ENCODE measurements at places on chromosomes 2 and 18.

DNA sequence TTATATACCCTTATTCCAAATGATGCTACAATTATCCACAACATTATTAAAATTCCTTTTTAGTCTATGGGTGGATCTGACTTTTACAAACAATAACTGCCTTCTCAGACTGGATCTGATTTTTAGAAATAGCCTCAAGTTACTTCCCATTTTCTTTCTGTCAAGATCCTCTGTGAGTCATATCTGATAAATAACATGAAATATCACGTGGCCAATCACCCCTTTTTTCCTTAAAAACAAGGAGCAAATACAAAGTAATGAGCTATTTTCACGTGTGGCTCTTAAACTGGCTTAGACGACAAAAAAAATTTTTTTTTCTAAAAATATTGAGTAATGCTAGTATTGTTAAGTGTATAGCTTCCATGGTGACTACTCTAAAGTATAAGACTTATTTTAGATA is 6.7 kb downstream of the PELI1 start:
- no peak for DNase-seq

DNA sequence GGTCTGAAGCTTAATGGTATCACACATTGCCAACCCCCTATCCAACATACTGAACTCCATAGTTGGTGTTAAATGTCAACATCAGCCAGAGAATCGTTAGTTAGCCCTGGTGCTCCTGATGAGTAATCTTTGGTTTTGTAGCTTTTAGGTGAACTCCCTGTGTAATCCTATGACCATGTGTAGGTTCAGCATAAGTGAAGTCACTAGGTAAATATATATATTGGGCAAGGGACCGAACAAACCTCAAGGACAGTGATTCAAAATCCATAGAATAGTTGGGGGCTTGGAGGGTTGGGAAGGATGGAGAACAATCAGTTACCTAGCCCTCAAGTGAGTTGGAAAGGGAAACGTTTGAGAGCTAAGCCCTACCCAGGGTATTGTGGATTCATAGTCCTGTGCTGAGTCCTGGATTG is 16.0 kb upstream of the AP1S3 start:
- no peak for DNase-seq

GRCh38 chr18:48133671-48134251 is 203.3 kb upstream of the SMAD2 start:
- no peak for DNase-seq

DNA sequence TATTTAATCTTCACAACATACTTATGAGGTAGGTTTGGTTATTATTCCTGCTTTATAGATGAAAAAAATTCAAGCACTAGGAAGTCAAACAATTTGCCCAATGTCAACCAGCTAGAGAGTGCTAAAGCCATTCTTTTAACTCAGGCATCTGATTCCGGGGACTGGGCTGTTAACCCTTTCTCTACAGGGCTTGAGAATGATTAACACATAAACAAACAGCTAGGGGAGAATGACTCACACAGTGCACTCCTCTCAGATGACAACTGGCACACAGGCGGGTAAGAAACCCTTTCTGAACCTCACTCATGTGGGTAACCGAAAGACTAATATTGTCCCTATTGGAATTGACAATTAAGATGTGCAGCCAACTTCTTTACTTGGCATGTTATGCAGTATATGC is 86.3 kb upstream of the FSHR start:
- no peak for DNase-seq

- DNase-seq: no peak
Measured at GRCh38 chr18:22844190-22844589, 88.9 kb upstream of the RBBP8 start.

DNA sequence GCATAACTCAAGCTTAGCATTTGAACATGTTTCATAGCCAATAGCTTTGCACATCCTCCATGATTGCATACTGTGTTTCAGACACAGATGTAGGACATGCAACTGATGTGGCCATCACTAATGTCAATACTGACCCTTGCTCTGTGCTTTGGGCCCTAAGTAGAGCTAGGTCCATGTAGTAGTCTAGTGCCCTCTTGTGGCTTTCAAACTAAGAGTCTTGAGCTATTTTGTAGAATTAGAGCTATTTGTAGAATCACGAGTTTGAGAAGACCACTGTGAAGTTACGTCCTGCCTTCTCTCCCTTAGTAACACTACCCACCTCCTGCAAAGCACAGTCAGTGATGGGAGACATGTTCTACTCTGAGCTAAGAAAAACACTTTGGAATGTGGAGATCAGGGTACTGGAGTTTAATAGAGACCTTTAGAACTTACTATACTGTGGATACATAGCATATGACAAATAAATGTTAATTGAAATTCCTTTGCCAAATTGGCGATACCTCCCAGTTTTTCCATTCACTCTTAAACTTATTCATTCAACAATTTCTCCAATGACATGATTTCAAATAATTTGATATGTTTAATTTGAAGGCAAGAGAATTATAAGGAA is 306.5 kb upstream of the TNP1 start:
- no peak for DNase-seq

DNA sequence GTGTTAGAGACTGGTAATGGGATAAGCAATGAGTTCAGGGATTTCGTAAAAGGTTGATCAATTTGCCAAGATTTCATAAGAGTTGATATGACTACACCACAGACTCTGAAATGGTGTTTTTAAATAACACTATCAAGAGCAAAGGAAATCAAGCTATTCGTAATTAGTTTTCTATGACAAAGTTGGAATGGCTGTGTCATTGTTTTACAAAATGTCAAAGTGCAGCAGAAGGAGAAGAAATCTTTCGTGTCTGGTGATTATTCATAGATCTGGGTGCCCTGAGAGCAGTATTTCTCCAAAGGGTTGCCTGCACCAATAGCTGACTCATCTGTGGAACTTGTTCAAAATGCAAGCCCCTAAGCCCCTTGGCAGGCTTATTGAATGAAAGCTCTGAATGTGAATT is 70.1 kb downstream of the NABP1 start:
- DNase-seq: no peak

DNA sequence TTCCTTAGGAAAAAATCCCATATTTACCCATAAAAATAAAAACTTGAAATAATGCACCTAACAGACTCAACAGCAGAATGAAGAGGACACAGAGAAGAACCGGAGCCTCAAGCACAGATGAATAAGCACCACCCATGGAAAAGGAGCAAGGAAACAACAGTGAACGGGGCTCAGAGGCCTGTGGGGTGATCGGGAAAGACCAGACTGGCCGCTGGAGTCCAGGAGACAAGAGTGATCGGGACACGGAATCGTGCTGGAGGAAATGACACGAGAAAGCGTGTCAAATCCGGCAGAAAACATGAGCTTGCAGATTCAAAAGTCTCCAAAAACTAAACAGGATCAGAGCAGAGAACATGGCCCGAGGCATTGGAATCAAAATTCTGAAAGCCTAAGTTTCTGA is 448.0 kb upstream of the SALL3 start:
- no peak for DNase-seq

- no peak for DNase-seq
Measured at GRCh38 chr2:240297256-240298116, 138.0 kb upstream of the GPC1 start.

DNA sequence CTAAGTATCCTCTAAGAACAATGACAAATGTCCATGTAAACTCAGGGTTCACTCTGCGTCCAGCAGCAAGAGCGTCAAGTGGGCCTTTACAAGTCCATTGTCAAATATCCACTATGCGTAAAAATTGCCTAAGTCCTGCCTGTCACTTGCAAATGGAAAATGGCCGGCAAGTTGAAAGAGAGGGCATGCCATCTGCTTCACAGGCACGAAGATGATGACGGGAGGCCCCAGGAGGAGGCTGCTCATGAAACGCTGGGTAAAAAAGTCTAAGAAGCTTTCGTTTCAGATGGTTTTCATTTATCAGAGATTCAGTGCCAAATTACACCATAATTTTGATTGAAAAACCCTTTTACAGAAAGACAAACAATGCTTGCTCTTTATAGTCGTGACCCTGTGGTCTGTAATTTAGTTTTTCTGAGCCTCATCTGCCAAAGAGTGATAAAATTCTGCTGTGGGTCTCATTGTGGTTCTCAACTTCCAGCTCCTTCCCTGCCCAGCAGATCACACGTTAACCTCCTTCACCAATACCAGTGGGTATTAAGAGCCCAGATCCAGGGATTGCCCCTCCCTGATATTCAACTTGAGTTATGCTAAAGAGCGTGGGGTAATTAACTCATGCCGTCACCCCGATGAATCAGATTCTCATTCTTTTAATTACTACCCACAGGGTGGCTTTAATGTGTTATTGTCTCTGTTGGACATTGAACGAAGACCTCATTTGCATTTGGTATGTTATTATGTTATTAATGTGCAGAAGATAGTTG is 160.2 kb upstream of the ALKAL2 start:
- no peak for DNase-seq

DNA sequence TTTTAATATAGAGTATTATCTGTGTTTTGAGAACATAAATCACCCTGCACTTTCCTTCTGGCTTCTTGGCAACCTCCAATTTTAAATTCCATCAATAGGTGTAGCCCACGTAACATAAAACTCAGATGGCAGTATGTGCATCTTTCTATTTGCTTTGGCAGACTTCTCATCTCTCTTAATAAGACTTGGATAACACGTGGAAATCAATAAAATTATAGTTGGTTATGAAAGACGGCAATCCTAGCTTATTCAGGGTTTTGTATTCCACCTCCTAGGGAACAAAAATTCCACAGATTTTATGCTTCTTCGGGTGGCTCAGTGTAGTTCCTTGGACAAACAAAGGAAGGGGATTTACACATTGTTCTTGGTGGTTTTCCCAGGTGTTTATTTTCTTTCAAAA is 299.3 kb downstream of the RND3 start:
- DNase-seq: no peak

GRCh38 chr2:228115-228514 is 35.7 kb downstream of the SH3YL1 start:
- no peak for DNase-seq

- DNase-seq: no peak
Measured at GRCh38 chr2:142020368-142020767, 110.4 kb downstream of the LRP1B start.

- DNase-seq: no peak
Measured at GRCh38 chr2:55618025-55618274, 528 bp upstream of the PPP4R3B start.

- no peak for DNase-seq
Measured at GRCh38 chr2:75480971-75481836, 79.5 kb downstream of the EVA1A start.

GRCh38 chr2:61707984-61708852 is 145.6 kb downstream of the FAM161A start:
- no peak for DNase-seq

- no peak for DNase-seq
Measured at GRCh38 chr2:181037922-181038321, 57.5 kb downstream of the UBE2E3 start.

DNA sequence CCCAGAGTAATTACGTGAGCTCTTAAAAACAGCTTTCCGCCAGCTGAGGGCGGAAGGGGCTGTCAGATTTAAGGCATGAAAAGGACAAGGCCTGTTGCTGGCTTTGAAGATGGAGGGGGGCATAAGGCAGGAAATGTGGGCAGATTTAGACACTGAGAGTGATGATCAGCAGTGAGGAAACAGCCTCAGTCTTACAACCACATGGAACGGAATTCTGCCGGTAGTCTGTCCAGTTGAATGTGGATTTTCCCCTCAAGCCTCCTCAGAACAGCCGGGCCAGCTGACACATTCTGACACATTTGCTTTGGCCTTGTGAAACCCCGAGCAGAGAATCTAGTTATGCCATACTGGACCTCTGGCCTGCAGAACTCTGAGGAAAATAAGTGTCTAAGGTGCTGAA is 16.6 kb downstream of the POLE4 start:
- no peak for DNase-seq

GRCh38 chr2:101533561-101534148 is 58.7 kb upstream of the RFX8 start:
- no peak for DNase-seq

GRCh38 chr2:21392649-21393048 is 268.9 kb downstream of the TDRD15 start:
- DNase-seq: no peak

- no peak for DNase-seq
Measured at GRCh38 chr2:200136655-200137054, 169.8 kb upstream of the SPATS2L start.

DNA sequence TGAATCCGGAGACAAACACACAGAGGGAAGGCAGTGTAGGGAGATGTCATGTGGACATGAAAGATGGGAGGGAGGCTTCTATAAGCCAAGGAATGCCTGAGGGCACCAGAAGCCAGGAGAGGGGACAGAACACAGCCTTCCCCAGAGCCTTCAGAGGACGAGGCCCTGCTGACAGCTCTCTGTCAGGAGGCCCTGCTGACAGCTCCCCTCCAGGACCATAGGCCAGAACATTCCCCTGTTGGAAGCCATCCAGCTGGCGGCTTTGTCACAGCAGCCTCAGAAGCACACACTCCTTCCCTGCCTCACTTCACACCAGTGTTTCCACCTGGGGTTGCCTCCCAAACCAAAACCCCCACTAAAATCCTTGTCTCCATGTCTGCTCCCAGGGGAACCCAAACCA is 171.3 kb upstream of the ID2 start:
- no peak for DNase-seq

GRCh38 chr2:46751897-46752296 is 163.7 kb downstream of the MCFD2 start:
- no peak for DNase-seq

GRCh38 chr18:43220691-43221090 is 56.6 kb downstream of the SYT4 start:
- DNase-seq: no peak

DNA sequence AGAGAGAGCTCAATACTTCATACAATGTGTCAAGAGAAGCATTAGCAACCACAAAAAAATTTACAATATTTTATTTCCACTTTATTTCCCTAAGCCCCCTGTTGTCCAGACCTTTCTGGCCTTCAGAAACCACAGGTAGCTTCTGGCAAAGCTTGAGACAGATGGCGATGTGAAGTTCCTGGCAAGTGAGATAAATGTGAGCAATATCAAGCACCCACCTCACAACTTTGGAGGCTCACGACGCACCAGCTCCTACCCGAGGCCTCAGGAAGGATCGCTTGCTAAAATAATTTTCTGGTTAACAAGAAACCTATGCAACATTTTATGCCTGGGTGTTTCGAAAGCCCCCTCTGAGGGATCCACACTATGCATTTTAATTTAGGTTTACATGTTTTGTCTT is 158.1 kb upstream of the CHAC2 start:
- no peak for DNase-seq

DNA sequence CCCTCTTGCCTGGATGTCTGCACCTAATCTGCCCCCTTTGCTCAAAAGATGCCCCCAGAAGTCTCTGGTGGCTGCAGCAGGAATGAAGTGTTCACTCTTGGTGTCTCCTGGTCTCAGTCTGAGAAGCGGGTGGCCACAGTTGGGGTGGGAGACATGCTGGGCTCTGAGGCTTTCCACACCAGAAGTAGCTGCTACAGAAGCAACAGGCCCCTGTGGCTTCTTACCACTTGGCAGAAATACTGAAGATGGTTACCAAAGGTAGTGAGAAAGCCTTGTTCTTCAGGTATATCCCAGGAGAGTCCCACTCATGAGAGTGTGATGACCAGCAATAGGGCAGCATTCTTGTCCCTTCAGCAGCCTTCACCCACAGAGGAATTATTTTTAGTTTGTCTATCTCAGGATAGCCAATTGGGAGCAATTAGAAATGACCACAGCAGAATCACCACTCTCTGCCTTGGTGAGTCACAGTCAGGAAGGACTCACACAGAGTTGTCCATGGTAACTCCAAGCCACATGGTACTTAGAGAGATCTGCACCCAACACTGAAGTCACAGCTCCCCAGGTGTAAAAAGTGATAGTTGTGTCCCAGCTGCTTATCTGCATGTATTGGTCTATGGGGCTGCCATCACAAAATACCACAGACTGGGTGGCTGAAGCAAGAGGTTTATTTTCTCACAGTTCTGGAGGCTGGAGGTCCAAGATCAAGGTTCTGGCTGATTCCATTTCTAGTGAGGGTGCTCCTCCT is 169.8 kb upstream of the ID2 start:
- DNase-seq: no peak

GRCh38 chr2:240872317-240873097 is 3.9 kb downstream of the AGXT start:
- no peak for DNase-seq
